ENCODE measurements at places on chromosomes 13 and 19. TPM values are rescaled to one million over a fixed set of nuclear protein-coding genes. Genes with fewer than 3 reads are reported as not detected.
A peak's percentile ranks its signal among the peaks of the same experiment; 100 is the strongest.

- DNase-seq = no peak
Observed at GRCh38 chr13:78630511-78630910, 27.2 kb upstream of the POU4F1 start.

DNA sequence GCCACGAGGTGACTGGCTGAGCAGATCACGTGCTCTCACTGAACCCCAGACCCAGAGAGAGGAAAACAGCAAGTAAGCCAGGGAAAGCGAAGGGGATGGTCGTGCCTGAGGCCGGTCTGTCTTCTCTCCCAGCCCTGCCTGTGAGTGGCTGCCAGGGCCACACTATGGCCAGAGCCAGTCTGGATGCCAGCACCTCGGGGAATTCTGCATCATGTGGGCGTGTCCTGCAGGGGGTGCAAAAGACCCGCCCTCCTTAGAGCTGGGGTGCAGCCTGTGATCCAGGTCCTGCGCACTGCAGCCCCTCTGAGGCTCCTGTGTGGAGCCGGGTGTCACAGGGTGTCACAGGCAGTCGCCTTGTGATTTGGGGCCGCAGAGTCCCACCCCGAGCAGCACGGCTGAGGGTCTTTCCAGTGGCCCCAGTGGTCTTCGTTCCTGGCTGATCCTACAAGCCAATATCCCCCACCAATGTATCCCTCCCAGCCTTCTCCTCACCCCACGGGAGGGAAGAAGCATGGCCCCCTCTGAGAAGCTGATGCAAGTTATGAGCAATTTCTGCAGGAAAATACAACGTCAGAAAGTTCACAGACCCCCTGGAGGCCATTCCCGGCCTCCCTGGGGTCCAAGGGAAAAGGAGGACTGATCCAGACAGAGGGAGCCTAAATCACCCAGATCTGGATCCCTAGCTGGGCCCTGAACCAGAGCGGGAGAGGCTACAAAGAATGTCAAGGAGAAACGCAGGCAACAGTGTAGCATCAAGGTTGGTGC is 7.7 kb downstream of the PPP1R12C start:
- DNase-seq = peak; percentile 60

DNA sequence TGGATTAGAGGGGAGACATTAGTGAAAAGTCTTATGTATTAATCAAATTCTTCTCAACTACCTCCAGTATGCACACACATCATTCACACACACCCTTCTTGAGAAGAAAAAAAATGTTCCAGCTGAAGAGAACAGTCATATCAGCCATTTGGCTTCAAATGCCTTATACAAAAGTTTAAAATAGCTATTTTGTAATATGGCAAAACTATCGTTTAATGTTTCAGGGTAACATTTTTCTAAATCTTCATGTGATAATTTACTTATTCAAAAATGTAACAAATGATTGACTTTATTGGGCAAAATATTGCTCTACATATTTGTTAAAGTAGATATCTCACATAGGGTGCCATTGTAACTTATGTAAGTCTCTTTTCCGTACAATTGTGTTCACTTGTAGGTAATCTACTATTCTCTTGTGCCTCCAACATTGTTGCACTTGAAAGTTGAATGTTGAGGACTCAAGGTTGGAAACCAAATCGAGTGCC is 13.6 kb downstream of the ZIC2 start:
- peak; percentile 25 for DNase-seq

GRCh38 chr13:51257187-51257586 is 35.0 kb downstream of the FAM124A start:
- DNase-seq = no peak

DNA sequence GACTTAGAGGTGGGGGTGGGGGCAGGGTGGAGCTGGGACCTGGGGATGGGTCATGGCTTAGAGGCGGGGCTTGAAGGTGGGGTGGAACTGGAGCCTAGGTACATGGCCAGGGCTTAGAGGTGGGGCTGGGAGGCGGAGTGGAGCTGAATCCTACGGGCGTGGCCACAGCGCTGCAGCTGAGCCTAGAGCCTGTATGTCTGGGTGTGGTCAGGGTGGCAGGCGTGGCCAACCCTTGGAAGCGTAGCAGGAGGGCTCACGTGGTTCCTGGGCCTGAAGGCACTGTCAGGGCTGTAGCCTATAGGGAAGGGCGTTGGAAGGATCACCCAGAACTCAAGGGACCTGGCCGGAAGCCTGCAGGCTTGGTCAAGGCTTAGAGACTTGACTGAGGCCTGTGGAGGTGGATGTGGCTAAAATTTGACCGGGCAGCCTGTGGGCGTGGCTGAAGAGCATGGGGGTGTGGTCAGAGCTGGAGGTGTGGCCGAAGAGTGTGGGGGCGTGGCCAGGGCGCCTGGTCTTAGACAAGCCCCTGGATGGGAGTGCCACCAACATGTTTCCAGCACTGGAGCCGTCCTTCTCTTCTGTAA is 24.3 kb downstream of the COLGALT1 start:
- DNase-seq = peak; percentile 91

GRCh38 chr13:96848286-96848685 is 146.0 kb downstream of the OXGR1 start:
- DNase-seq = no peak

DNA sequence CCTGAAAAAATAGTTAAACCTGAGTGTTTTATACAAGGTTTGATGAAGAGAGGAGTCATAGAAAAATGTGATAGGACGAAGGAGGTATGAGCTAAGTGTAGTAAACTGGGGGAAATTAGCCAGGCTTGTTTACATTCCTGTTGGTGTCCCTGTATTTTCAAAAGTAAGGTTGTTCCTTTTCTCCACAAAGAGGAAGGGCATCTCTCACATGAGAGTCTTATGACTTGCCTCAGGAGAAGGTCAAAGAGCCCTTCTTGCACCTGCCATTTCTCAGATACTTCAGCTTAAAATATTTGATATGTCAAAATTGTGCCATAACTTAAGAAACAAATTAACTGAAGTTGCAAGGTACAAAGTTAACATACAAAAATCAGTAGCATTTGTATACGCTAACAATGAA is 3.6 kb upstream of the N4BP2L2 start:
- no peak for DNase-seq

DNA sequence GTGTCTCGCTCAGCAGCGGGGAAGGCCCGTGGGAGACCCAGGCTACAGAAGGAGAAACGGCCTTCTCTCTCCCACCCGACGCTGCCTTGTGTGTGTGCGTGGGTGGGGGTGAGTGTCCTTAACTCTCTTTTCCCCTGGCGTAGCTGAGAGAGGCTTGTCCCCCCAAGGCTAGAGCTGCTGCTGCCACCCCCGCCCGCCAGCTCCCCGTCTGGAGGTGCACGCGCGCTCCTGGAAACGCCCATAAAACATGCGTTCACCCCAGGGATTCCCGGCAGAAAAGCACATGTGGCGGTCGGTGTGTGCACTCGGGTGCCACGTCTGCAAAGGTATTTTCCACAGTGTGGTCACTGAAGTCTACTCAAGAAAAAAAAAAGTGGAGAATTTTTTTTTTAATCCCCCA is 36.1 kb downstream of the GADD45B start:
- no peak for DNase-seq

S1PR4 gene
- not detected for total RNA-seq

NMRK2 gene
- total RNA-seq = not detected

RXFP2 gene
- total RNA-seq = not detected

CGB5 gene
- total RNA-seq = not detected

CEACAM7 gene
- total RNA-seq = not detected

ZNF223 gene
- total RNA-seq = 5.8 TPM

ELSPBP1 gene
- not detected for total RNA-seq
